Fibroblast of skin of scalp (primary cell): ENCODE measurements at places on chromosomes 7 and 10.

DNA sequence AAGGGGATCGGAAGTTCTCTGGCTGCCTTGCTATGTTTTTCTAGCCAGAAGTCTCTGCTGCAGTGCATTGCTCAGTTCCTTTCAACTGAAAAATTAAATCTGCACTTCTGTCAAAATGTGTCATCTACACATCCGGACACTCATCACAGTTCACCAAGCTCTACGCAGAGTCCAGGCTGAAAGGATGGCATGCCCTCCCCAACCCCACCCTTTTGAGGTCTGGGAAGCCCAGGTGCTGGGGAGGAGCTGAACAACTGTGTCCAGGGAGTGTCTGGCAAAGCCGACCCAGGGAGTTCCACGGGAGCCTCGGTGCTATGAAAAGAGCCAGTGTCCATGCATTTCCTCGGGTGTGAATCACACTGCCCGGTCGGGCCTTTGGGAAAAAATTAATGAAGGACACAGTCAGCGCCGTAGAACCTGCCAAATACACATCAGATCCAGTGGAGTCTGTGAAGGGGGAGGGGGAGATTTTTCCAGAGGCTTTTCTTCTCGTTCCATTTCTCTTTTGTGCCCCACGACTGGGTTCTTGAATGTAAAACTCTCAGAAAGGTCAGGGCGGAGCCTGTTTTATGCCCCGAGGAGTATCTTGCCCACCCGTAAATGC is 757 bp upstream of the PALS2 start:
- peak; percentile 35 for DNase-seq

GRCh38 chr10:103828107-103828506 is 27.3 kb downstream of the SH3PXD2A start:
- no peak for DNase-seq

- no peak for DNase-seq
Measured at GRCh38 chr7:6655636-6656385, 18.7 kb downstream of the ZNF316 start.

DNA sequence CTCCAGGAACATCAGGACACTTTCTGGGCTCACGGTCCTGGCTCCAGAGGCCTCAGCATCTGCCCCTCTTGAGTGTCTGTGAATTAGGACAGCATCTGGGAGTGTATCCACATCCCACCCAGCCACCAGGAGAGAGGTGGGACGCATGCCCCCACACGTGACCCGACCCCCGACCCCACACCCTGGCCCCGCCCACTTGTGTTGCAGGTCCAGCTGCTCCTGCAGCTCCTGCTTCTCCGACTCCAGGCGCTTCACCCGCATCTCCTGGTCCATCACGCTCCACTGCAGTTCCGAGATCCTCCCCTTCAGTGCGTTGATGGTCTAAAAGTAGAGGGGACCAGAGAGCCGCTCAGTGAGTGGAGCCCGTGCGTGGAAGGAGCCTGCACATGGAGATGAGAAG is 13.6 kb downstream of the MAD1L1 start:
- no peak for DNase-seq

GRCh38 chr10:116978901-116979300 is 26.1 kb downstream of the SHTN1 start:
- no peak for DNase-seq

- DNase-seq: peak; percentile 86
Measured at GRCh38 chr10:101014966-101015581, 15.5 kb downstream of the LZTS2 start.

GRCh38 chr7:28318101-28318762 is 94.1 kb upstream of the CREB5 start:
- DNase-seq: no peak

DNA sequence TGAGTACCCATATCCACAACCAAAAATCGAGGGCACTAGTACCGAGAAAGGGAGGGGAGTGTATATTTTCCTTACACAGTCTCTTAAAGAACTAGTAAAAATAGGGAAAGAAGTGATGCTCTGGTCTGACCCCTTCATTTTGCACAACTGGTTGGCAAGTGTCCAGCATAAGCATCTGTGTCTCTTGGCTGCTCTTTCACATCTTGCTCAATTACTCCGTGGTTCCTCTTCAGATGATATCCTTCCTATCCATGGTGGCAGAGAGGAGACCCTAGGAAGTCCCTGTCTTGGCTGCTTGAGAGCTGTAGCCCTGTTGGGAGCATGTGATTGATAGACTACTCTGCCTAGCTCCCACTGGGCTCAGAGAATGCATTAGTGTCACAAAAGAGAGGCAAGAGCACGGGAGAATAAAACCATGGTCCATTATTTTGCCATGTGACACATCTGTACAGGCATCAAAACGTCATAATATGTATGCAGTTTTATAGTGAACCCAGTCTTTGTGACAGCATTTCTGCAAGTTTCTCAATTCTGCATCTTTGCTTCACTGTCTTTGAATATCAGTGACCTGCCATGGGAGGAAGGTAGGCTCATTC is 111.8 kb upstream of the ANKRD1 start:
- no peak for DNase-seq

DNA sequence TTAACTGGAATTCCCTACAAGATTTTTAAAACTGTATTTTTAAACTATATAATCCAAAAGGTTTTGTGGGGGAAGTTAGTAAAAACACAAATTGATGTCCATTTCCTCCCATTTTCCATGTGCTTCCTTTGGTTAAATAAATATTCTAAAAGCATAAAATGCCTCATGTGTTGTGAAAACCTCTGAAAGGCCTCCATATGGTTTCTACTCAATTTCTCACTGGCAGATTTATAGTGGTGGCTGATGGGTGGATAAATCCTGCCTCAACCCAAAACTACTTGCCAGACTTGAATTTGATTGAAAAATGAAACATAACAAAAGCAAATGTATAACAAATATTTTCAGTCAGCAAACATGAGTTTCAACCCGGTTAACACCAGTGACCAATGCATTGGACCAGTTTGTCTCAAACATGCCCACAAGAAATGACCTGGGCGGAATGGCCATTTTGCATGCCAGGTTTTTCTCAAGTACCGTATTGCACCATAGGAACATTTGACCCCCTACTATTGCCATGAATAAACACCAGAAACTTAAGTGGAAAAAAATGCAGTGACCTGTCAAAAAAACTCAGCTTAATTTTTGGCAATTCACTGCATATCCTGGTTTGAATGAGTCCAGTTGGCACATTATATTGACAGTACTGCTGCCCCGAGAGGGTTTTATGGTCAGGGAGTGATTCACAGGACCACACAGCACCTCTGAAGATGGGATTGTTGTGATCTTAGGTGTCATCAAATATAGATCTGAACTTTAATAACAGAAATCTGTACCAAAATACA is 454.6 kb upstream of the ANKRD30A start:
- DNase-seq: peak; percentile 18

DNA sequence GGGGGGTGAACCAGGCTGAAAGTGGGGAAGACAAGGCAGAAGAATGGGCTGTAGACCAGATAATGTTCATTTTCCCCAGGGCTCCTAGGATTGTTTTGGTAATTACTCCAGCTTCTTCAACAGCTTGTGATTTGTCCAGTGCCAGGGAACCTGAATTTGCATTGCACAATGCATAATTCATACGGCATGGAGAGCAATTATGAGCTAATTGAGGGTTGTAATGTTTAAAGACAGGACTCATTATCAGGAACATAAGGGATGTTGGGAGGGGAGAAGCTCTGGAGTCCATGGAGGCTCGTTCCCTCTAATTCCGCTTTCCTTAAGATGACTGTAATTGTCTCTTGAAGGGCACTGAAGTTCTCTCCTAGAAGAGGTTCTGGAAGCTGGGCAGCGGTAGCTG is 405.0 kb upstream of the ZMIZ1 start:
- DNase-seq: no peak

DNA sequence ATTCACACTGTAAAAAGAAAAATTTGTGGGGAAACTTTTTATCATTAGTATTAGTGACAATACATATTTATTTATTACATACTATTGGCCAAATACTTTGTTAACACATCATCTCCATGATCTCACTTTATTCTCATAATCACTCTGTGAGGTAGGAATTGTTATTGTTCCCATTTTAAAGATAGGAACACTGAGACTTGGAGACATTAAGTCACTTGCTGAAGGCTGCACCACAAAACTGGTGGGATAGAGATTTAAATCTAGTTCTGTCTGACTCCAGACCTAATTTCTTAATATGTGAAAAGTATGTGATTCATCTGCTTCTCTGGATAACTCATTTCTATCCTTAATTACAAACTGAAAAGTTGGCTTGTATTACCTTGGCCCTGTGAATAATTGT is 8.2 kb downstream of the PPP1R3C start:
- DNase-seq: no peak

DNA sequence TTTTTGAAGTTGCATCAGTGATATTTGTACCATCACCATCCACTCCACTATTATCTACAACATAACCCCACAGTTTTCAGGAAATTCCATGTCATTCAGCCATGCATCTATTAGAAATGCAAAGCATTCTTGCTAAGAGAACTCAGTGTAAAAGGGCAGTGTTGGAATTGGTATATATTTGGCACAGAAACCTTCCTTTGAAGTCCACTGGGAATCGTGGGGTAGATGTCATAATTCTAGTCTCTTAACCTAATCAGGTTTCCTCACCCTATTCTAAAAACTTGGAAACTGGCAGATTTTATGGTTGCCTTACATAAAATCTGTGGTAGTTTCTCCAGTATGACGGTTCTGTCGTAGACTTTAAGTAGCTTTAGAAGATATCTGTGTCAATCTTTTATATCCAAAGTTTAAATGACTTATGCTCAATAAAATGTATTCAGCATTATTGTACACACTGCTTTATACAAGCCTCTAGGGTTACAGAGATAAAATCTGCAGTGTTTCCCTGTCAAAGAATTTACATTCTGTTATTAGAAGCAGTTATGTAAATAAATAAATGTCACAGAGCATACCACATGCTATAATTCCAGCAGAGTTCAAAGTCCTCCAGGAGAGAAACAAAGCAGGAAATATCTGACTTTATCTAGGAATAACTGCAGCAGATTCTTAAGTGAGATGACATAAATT is 704.4 kb upstream of the CELF2 start:
- peak; percentile 72 for DNase-seq

GRCh38 chr10:128052696-128053095 is 73.5 kb downstream of the MKI67 start:
- no peak for DNase-seq
